ACHN (cell line): ENCODE measurements at places on chromosomes 12 and 14.

DNA sequence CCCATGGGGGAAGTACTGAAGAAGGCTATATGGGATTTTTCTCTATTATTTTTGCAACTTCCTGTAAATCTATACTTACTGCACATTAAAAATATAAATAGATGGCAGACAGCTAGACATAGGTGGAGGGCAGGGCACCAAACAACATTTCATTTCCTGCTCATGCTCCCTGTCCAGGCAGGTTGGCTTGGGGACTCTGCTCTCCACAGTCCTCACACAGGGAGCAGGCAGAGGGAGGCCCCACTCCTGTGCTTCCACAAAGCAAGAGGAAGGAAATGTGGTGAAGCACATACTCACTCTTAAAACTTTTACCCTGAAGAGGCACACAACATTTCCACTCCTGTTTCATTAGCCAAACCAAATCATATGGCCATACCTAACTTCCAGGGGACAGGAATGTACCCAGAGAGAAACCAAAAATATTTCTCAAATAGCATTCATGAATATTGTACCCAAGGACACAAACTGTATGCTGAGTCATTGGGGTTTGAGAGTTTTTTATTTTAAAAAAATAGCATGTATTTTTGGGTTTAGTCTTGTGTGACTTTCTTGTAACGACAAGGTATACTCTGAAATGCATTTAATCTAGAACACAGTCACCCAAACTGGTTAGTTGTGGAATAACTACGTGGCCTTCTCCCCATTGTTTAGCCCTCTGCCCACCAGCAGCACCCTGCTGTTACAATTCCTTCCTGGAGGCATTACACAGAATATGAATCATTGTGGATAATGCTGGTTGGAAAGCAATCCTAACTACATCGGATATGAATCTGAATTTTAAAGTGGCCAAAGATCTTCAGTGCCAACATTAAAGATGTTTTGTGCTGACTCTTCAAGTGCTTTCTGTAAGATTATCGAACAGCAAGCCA lies 40.9 kb downstream of the RTN1 start:
- no peak for DNase-seq

DNA sequence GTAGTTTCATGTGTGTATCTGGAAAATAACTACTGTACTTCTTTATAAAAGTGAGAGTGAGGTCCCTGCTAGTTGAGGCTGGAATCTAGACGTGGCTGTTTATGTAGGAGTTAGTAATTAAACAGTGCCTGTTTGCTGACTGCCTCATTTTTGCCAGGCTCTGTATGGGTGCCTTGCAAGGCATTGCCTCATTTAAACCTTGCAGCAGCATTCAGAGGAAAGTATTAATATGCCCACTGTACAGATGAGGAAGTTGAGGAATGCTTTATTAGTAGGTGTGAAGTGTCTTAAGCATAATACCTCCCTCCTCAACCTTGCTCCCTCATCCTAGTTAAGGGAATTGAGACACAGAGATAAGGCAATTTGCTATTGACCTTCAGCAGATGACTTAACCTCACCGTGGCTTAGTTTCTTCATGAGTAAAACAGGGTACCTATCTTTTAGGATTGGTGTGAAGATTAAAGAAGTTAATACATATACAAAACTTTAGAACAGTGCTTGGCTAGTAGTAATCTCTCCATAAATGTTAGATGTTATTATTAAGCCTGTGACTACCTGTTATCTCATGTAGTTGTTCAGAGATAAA lies 28.7 kb downstream of the PPM1A start:
- no peak for DNase-seq

- DNase-seq = no peak
Measured at GRCh38 chr14:98886982-98887381, 385.0 kb downstream of the BCL11B start.

DNA sequence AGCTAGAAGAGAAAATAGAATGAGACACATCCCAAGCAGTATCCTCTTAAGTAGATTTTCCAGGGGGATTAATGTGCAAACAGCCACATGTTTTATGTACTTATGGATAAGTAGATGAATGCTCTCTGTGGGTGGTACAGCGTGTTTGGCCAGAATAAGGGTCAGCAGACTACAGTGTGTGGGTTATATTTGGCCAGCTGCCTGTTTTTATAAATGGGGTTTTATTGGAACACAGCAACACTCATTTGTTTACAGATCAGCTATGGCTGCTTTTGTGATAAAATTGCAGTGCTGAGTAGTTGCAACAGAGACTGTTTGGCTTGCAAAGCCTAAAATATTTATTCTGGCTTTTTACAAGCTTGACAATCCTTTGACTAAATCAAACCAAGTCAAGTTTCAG lies 780.2 kb upstream of the SEL1L start:
- DNase-seq = no peak

DNA sequence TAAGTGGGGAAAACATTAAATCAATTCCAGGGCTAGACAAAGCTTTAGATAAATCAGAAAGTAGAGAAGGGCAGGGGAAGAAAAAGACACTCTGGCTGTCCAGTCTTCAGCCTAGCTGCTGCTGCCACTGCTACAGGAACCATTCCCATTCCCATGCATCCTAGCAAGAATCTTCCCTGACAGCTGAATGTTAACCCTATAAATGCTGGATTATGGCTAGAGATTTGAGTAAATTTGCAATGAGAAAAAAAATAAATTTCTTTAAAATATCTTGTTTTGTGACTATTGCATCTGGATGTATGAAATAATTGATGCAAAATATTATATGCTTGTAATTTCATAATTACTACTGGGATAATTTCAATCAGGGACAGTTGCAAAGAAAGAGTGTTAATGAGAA lies 15.0 kb upstream of the CDKN3 start:
- no peak for DNase-seq

DNA sequence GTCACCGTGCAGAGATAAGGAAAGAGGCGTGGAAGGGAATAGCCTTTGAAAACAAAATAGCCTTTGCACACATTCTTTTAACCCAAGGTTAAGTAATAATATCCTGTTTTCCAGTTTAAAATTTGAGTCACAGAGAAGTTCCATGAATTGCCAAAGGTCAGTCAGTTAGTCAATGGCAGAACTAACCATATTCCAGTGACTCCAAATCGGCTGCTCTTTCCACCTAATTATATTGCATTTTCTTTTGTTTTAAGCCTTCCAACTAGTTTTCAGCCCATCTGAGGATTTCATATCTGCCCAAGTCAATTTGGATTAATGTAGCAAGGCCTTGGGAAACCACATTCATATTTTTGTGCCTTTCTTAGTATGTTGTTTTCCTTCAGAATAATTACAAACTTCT lies 373.0 kb downstream of the CCDC91 start:
- DNase-seq = no peak

- no peak for DNase-seq
Measured at GRCh38 chr14:93905623-93906022, 21.5 kb upstream of the FAM181A start.

GRCh38 chr12:15937902-15938301 lies 26.8 kb downstream of the DERA start:
- no peak for DNase-seq

GRCh38 chr12:95551305-95551704 lies at the start of gene USP44:
Gene USP44 (minus strand): TSS chr12:95551476. CDS start chr12:95534256, 17,220 bp downstream.
- DNase-seq = no peak

GRCh38 chr12:11748903-11749302 lies 99.4 kb downstream of the ETV6 start:
- DNase-seq = no peak

DNA sequence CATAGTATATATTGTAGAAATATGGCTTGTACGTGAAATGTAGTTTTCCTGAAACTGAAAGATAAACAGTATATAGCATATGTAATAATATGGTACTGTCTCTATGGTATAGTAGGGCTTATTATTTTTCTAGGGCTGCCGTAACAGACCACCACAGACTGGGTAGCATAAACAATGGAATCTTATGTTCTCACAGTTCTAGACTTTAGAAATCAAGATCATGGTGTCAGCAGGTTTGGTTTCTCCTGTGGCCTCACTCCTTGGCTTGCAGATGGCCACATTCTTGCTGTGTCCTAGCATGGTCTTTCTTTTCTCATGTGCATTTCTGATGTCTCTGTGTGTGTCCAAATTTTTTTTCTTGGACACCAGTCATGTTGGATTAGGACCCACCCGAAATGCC lies 155.8 kb downstream of the TMTC2 start:
- no peak for DNase-seq

DNA sequence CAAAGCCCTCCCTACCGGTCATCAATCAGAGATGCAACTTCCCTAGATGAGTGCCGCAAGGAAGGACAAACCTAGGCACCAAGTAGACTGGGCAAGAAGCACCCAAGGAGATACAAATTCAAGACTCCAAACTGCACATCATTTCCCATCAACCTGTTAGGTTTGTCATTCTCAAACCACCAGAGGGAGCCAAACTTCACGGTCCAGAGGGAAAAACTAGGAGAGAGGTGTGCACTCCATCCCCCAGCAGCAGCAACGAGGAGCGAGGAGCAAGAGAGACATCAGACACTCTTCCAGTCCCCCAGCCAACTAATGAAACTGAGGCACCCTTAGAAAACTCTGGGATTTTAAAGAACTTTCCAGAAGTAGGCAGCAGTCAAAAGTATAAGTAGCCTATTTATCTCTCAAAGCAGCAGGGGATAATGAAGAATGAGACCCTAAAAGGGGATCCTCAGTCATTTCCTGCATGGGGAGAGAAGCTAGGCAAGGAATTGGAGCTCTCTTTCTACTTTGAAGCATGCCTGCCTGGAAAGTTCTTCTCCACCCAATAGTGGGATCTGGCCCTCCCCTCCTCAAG lies 37.0 kb upstream of the NT5DC3 start:
- peak; percentile 87 for DNase-seq

DNA sequence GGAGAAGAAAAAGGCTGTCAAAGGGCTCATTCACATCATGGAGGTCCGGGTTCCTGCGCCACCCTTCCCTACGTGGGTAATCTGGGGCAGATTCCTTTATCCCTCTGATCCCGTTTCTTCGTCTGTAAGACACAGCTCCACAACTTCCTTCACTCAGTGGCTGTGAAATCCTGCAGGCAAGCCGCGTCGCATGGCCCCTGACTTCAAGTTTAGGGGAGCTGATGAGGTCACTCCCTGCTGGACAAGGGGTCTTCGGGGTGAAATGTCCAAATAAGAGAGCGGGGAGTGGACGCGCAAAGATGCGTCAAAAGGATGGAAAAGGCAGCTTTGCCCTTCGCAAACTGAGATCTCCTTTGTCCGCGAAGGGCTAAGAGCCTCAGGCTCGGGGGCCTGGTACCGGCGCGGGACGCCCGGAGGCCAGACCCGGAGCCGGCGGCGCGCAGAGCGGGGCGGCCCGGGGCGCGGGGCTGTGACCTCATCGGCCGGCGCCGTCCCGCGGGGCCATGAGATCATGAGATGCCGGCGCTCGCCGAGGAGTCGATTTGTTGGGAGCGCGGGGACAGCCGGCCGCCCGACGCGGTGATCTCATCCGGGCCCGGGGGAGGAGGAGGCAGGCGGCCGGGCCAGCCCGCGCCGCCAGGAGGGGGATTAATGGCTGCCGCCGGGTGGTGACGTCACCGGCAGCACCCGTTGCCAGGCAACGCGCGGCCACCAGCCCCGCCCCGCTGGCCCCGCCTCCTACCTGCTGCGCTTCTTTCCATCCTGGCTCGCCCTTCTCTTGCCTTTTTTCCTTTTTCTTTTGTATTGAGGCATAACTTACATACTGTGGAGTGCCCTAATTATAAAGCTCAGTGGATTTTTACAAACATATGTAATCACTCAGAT lies 62.1 kb downstream of the HRK start:
- peak; percentile 98 for DNase-seq

- no peak for DNase-seq
Measured at GRCh38 chr12:107736914-107737313, 24.0 kb downstream of the PRDM4 start.

GRCh38 chr12:126156806-126157574 lies 1091.8 kb downstream of the AACS start:
- DNase-seq = no peak

GRCh38 chr12:112891093-112892024 lies 15.4 kb upstream of the OAS1 start:
- no peak for DNase-seq

GRCh38 chr12:57821474-57822214 lies 3.1 kb upstream of the AVIL start:
- no peak for DNase-seq

DNA sequence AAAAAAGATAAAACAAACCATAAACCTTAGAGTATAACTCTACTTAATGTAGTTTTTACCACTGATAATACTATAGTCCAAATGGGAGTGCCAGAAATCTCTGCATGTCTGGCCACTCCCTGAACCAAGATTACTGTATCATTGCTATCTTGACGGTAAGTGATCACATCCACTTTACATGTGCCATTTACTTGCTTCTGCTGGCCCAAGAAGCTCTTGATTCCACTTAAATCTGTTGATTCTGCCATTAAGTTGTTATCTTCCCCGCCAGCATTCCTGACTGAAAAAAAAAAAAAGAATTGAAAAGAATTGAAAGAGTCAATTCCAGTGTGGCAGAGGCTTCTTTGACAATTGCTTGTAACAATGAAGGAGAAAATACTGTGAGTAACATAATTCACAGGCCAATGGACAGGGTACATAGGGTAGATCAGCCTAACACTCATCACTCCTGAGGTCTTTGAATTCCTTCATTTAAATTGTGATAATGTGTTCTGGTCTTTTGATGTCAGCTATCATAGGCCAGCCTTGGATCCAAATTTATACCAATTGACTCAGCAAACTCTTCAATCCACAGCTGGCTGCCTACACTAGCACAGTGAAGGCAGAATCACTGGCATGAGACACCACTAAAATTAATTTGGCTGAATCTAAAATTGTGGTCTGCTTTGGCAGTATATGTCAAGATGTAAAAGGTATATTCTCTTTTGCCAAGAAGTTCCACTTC lies 665.2 kb upstream of the FLRT2 start:
- no peak for DNase-seq

GRCh38 chr12:88185988-88186387 lies 43.9 kb downstream of the TMTC3 start:
- peak; percentile 46 for DNase-seq
